Effector CD8-positive, alpha-beta T cell (primary cell): ENCODE measurements at places on chromosomes 6 and 20.

GRCh38 chr20:32164984-32165735, 42.4 kb downstream of the PLAGL2 start:
- no peak for DNase-seq

- DNase-seq, result no peak
These were observed 39.4 kb downstream of the RPRD1B start for GRCh38 chr20:38072898-38073297.

DNA sequence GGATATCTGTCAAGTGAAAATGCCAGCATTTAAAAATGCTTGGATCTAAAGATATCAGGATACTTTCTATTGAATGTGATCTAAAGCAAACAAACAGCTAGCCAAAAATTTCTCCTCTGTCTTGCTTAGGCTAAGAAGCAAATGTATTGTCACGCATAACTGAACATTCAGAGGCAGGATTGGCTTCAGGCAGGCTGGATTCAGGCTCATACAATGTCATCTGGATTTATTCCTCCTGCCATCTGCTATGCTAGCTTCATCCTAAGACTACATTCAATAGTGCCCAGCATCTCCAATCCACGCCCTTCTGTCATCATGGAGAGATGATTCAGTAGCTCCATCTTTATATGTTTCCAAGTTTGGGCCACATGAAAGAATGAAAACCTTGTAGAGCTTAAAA, 27.1 kb downstream of the PFDN4 start:
- no peak for DNase-seq

- no peak for DNase-seq
These were observed 612.2 kb downstream of the HDGFL1 start for GRCh38 chr6:23181356-23182110.

GRCh38 chr6:111842891-111843290, 30.4 kb downstream of the FYN start:
- no peak for DNase-seq

- DNase-seq, result no peak
These were observed 40.6 kb upstream of the NKX2-2 start for GRCh38 chr20:21554376-21554890.
